ENCODE measurements at places on chromosomes 3 and 15.
A peak's percentile ranks its signal among the peaks of the same experiment; 100 is the strongest.

- DNase-seq, result no peak
Measured at GRCh38 chr3:106589311-106589942, 720.6 kb upstream of the CBLB start.

DNA sequence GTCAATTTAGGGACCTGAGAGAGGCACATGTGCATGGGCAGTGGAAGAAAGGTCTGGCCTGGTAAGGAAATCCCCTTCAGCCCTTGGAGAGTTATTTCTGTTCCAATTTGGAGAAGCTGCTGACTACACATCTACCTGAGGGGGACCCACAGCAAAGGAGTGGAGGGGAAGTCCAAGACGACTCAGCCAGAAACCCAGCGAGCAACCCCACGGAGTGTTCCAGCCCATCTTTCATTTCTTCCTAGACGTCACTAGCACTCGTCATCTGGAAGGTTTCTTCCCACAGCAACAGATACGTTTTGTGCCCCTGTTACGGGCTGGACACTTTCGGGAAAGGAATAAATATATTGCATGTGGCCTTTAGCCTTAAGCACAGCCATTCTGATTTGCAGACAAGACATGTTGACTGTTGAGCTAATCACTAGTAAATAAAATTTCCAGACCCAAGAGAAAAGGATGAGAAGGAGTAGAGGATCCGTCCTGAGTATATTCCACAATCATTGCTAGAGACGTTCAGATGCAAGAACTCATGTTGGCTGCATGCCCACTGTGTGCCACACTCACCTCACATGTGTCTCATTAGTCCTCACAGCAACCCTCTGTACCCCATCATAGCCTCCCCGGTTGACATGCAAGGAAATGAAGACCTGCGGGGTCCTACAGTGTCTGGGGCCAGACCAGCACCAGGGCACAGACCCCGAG lies 7.8 kb upstream of the FAM174B start:
- DNase-seq, result no peak

DNA sequence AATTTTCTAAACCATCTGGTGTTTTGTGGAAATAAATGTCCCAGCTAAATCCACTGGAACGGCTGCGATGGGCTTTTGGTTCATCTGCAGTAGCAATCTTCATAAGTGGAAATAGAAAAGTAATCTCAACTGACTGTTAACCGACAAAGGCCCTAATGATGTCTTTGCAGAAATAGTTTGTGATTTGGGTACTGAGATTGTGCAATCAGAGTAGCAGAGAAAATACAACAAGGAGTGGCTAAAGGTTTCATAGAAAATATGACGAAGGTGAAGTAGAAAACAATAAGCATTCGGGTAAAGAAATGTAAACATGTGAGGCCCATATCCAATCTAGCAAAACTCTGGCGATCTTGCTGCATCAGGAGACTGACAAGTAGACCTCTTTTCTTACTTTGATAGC lies 262.6 kb upstream of the MCTP2 start:
- no peak for DNase-seq

- DNase-seq, result no peak
Measured at GRCh38 chr3:122562923-122563716, 980 bp downstream of the PARP9 start.

DNA sequence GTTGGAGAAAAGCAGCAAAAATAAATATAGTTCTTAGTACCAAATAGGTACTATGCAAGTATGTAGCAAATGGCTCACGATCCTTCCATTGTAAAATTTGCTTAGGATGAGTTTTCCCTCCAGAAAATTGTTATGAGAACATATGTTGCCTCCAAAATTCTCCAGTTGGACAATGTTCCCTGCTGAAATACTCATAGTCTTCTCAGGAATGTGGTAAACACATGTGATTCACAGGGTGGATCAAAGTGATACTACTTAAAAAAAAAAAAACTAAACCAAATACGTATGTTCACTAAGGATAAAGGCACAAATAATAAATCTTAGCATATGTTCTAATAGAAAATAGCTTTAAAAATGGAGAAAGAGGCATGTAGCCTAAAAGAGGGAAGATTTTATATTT lies 84.3 kb upstream of the ZNF385D start:
- no peak for DNase-seq

- no peak for DNase-seq
Measured at GRCh38 chr15:44325568-44325967, 37.0 kb downstream of the GOLM2 start.

GRCh38 chr3:11536936-11537612 lies 106.6 kb downstream of the VGLL4 start:
- no peak for DNase-seq

GRCh38 chr3:58068122-58068809 lies 60.0 kb downstream of the FLNB start:
- no peak for DNase-seq

- no peak for DNase-seq
Measured at GRCh38 chr3:61562042-61562720, 810 bp downstream of the PTPRG start.

DNA sequence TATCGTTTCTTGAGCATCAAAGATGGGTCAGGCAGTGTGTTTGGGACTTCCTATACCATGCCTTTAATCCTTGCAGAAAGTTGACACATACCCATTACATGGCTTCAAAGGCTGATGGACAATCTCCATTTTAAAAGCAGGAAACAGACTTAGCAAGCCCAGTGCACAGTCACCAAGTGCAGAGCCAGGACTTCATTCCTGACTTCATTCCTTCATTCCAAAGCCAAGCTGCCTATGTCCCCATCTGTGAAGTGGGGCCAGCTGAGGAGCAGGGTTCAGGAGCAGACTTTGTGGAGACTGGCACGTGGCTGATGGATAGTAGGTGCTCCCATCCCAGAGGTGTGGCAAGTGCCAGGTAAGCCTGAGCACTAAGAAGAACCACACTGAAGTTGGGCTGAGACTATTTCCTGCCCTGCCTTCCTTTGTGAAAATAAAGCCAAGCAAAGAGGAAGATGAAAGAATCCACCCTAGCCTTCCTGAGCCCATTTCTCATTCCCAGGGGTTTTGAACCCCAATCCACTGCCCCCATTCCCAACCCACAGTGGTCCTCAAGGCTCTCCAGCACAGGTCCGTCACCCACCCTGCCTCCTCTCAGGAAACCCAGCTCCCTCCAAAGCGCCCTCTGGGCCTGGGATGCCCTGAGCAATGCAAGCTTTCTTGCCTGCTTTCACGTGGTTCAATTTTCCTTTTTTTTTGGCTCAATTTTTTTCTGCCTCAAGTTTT lies 1.8 kb downstream of the CX3CR1 start:
- no peak for DNase-seq

DNA sequence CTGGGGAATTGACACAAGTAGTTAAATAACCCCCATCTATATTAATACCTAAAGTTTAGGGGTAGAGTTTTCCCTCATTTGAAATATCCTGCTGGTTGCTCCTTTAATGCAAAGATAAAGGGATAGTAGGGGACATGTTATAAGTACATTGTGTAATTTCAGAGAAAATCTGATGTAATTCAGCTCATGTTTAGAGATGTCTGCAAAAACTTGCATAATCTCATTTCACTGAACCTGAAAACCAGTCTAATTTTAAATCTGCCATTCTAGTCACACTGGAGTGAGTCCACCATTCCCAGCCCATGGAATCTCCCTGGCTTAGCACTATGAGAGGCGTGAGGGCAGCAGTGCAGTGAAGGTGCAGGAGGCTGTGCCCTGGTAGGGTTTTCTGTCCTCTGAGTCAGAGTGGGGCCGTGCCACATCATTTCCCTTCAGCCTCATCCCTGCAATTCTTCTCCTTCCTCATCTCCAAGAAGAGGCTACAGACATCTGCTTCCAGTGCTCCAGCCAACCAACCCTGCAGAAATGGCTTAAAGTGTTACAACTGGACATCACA lies 246.3 kb upstream of the UMPS start:
- DNase-seq, result peak; percentile 53

- no peak for DNase-seq
Measured at GRCh38 chr15:52862677-52863076, 72.5 kb upstream of the ONECUT1 start.

DNA sequence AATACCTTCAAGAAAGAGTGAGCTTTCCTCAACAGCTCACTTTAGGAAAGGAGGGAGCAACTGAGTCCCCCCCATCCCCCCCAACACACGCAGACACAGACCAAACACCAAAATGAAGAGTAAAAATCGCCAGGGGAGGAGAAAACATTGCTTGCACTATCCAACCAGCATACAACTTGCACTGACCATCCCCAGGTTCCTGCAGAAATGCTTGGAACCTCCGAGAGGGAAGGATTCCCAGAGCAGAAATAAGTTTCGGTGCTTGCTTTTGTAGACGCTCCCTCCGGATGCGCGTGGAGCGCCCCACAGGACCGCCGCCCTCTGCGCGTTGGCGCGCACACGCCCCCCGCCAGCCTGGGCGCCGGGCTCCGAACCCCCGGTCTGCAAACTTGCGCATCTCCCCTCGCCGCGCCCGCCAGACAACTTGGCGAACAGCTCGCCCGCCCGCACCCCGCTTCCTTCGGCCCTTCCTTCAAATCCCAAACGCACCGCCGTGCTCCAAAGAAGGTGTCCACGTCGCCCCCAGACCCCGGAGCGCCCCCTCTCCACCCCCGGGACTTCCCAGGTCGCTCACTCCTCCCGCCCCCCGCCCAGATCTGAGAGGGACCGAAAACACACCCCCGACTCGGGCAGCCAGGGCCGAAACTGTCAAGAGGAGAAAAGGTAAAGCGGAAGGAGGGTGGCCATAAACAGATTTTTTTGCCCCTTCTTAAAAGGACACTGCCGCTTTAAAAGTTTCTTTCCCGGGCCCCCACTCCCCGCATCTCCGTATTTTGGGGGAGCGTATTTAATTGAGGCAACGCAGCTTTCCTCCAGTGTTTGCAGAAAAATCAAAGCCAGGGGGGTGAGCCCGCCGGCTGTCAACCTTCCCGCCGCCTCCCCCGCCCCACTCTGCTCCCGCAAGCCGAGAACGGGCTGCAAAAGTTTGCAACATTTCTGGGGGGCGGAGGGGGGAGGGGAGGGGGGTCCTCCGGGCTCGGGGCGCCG lies 859 bp downstream of the RORA start:
- DNase-seq, result no peak

GRCh38 chr3:72655131-72655551 lies 193.1 kb downstream of the SHQ1 start:
- no peak for DNase-seq

GRCh38 chr3:13812034-13812471 lies 67.8 kb downstream of the WNT7A start:
- DNase-seq, result no peak

- no peak for DNase-seq
Measured at GRCh38 chr3:119400466-119400865, 62.9 kb downstream of the TMEM39A start.

DNA sequence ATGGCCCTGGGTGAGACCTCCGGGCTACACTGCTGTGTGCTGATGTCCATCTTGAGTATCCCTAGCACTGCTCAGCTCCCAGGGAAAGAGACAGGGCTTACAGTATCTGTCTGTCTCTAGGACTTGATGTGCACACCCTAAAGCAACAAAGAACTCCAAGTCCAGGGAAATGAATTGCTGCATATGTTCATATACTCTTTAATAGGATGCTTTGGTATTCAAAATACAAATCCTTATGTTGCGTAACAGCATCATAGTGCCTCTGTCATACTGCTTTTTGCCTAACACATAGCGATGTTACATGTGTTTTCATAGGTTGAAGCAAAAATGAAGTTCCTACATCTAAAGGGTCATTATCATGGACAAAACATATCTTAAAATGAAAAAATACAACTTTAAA lies 299.9 kb downstream of the SLC9A9 start:
- no peak for DNase-seq

- DNase-seq, result no peak
Measured at GRCh38 chr3:24490151-24490550, 4.5 kb downstream of the THRB start.

DNA sequence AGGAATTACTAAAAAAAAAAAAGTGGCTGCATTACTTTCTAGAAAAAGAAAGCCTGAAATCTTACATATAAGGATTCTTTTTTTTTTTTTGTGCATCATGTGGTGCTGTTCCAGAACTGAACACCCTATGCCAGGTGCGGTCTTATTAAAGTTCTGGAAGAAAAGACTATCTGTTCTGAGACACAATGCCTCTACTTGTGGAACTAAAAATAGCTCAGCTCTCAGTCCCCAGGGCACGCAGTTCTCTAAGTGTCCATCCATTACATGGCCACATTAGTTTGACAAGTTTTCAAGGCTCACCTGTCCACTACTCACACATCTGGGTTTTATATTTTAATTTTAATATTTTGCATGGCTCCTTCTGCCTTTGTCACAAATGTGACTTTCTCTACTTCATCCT lies 126.6 kb upstream of the ADAMTS9 start:
- DNase-seq, result no peak

GRCh38 chr15:89165677-89166076 lies 55.7 kb downstream of the RLBP1 start:
- DNase-seq, result no peak

DNA sequence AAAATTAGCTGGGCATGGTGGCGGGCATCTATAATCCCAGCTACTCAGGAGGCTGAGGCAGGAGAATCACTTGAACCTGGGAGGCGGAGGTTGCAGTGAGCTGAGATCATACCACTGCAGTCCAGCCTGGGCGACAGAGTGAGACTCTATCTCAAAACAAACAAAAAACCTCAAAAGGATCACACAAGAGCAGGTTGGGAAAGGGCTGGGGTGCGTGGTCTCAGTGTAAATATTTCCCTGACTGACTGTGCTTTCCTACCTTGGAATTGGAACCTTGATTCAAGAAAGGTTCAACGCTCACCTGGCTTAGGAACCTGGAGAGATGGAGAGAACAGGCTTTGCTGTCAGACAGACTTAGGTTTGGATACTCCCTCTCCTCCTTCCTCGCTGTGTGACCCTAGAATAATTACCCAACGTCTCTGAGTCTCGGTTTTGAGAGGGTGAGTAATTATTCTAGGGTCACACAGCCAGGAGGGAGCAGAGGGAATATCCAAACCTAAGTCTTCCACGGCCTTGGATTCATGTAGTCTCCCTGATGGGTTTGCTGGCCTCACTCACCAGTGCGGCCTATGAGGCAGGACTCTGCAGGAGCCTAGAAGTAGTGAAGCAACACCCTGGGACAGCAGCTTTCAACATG lies 24.6 kb downstream of the CYP19A1 start:
- no peak for DNase-seq

- DNase-seq, result no peak
Measured at GRCh38 chr15:53549697-53550305, 209.7 kb downstream of the WDR72 start.

DNA sequence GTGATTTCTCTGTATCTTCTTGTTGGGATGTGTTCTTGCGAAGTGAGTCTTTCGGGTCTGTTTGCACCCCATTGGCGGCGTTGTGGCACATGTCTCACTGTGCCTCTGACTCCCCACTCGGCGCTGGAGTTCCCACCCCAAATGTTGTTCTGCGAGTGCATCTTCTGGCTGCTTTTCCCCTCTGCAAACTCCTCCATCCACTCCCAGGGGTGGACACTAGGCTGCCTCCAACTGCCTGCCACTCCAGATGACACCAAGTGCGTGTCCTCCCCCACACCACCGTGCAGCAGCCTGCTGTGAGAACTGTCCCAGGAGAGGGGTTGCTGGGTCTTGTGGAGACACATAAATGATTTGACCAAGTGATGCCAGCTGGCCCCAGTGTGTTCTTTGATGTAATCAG lies 17.6 kb downstream of the EFCC1 start:
- no peak for DNase-seq

- no peak for DNase-seq
Measured at GRCh38 chr3:144058713-144059112, 87.1 kb downstream of the DIPK2A start.
